Transverse colon (tissue), 4 donors: ENCODE measurements at places on chromosomes 12 and 14. TPM values are rescaled to one million over a fixed set of nuclear protein-coding genes. Genes with fewer than 3 reads are reported as not detected.

DNA sequence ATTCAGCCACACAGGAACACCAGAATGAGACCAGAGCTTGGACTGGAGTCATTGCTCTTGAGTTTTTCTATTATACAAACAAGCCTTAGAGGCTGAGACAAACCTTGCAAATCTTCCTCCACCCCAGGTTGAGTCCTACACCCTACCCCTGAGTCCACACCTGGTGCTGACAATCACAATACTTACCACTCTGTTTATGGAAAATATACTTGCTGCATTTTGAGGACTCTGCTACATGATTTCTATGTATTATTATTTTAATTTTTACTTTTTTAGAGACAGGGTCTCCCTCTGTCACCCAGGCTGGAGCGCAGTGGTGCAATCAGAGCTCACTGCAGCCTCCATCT lies 101.4 kb downstream of the EGLN3 start:
- DNase-seq, result no peak

- DNase-seq, result peak; percentile 61
These were observed 202.6 kb downstream of the FOXN3 start for GRCh38 chr14:89214221-89214965.

Gene CLEC1A
- 14.1 TPM for total RNA-seq

DNA sequence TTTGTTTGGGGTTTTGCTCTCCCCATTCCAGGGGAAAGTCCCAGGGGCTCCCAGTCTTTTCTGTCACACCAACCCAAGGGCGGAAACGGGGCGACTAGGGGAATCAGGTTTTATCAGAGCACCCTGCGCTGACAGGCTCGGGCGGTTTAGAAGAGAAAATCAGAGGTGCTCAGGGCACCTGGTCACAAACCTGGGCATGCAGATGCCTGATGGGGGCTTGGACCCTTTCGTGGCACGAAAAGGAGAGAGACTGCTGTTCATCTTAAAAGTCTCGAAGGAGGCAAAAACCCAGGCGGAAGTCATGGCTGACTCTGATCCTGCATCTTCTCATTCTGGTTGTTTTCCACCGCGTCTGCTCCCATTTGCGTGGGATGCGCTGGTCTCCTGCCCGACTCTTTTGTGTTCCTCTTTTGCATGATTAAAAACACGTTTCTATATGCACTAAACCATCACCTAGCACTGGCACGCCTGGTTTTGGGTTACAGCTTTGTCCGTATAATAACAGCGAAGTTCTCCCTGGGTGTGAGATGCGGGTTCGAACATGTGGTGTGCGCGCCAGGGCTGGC lies 13.2 kb downstream of the OTX2 start:
- no peak for DNase-seq

Gene TAS2R10
- not detected for total RNA-seq
